ENCODE measurements at places on chromosomes 12 and 14. TPM values are rescaled to one million over a fixed set of nuclear protein-coding genes. Genes with fewer than 3 reads are reported as not detected.

The CD163 gene
- 327 TPM for total RNA-seq

The RPS6KA5 gene
- total RNA-seq, result 38.8 TPM

The TCL1B gene
- not detected for total RNA-seq

The TPH2 gene
- total RNA-seq, result 0.13 TPM

The LUM gene
- 83.5 TPM for total RNA-seq

The DAO gene
- not detected for total RNA-seq

The PPHLN1 gene
- total RNA-seq, result 41.5 TPM

The HAL gene
- not detected for total RNA-seq

The GALNT8 gene
- total RNA-seq, result 1.7 TPM

The PSME2 gene
- total RNA-seq, result 64.3 TPM

The RASAL1 gene
- total RNA-seq, result not detected

The EPYC gene
- not detected for total RNA-seq

The STON2 gene
- total RNA-seq, result 9.6 TPM

The SRP54 gene
- 40.8 TPM for total RNA-seq

The CCDC197 gene
- total RNA-seq, result not detected

The IL31 gene
- total RNA-seq, result not detected

The HOXC12 gene
- total RNA-seq, result not detected

The SMCO2 gene
- not detected for total RNA-seq

The HSP90AA1 gene
- total RNA-seq, result 256 TPM

The OR4K14 gene
- not detected for total RNA-seq

The CMA1 gene
- total RNA-seq, result 1.2 TPM

The KIF26A gene
- total RNA-seq, result 4.8 TPM

The AMN1 gene
- total RNA-seq, result 11.2 TPM

The KRT5 gene
- total RNA-seq, result 0.46 TPM

The HRK gene
- total RNA-seq, result not detected

The TRIP11 gene
- total RNA-seq, result 36.2 TPM

The RHOF gene
- 13.3 TPM for total RNA-seq
